NCI-H774 (cell line): ENCODE measurements at places on chromosomes 1 and 21.
A peak's percentile ranks its signal among the peaks of the same experiment; 100 is the strongest.

DNA sequence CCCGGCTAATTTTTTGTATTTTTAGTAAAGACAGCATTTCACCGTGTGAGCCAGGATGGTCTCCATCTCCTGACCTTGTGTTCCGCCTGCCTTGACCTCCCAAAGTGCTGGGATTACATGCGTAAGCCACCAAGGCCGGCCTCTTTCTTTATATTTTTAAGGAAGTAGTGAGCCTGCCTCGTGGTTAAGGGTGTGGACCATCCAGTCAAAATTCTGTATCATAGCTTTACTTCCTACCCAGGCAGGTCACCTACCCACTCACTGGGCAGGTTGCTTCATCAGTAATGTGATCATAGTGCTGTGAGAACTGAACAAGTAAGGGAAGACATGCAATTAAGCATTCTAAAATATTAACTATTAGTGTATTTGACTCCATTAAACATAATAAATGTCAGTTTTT, 8.1 kb upstream of the ACOT7 start:
- no peak for DNase-seq

DNA sequence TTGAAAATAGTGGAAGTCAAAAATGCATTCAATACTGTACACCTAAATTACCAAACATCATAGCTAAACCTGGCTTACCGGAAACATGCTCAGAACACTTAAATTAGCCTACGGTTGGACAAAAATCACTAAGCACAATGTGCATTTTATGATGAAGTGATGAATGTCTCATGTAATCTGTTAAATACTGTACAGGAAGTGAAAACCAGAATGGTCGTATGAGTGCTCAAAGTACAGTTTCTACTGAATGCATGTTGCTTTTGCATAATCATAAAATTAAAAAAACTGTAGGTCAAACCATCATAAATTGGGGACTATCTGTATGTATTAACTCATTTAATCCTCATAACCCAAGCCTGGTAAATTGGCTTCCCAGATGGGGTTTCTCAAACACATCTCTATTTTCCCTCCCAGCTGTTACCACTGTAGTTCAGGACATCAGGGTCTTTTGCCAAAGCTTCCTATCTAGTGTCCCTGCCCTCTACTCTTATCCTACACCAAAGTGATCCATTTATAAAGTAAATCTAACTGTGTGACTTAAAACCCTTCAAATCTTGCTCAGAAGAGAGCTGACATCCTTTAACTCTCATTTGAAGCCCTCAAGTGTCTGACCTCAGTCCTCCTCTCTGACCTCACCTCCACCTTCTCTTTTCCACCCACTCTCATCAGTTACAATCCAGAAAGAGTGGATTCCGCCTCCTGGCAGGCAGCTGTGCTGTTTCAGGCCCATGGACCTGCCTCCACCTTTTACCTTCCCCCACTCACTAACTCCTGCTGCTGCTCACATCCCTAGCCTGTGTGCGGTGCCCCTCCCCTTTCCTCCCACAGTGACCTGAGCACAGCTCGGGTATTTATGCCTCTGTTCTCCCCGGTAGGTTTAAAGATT, 356.4 kb upstream of the ST6GALNAC5 start:
- peak; percentile 20 for DNase-seq

DNA sequence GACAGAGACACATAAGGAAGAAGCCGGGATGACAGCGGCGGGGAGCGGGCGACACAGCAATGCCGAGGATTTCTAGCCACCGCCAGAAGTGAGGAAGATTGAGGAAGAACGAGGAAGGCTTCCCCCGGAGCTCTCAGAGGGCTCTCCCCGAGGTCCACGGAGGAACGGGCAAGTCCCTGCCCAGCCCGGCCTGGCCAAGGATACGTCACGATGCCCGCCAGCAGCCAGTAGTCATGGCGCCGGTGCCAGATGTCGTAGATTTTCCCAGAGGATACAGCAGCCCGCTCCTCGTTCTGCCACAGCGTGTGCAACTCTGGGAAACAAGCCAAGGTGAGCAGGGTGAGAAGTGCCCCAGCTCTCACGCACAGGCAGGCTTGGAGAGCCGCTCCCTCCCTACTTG, 65.9 kb downstream of the KCNAB2 start:
- peak; percentile 37 for DNase-seq

DNA sequence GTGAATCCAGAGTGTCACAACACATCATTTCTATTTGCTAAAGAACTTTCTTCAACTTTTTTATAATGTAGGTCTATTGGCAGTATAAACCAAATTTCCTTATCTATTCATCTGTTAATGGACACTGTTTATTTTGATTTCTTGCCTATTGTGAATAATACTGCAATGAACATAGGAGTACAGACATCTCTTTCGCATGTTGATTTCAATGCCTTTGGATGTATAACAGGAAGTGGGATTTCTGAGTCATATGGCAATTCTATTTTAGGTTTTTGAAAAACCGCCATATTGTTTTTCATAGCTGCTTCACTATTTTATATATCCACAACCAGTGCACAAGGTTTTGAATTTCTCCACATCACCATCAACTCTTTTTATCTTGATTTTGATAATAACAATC, 198.7 kb downstream of the KCNT2 start:
- DNase-seq, result no peak

GRCh38 chr1:201666645-201667044, 127.7 kb downstream of the NAV1 start:
- no peak for DNase-seq

DNA sequence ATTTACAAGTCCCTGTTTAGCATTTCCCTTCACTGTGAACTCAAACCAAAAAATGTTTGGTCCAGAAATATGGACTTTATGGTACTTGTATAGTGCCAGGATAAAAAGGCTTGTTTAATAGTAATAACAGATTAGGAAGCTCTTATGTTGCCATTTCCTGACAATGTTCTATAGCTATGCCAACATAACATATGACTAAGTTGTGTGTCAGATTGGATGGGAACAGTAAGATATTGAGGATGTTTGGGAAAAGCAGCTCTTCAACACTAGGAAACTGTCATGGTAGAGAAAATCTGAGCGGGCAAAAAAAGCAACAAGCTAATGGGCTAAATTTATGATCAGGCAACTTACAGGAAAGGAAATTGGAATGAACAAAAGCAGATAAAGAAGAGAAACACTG, 287.1 kb upstream of the ADGRL4 start:
- no peak for DNase-seq

GRCh38 chr1:19203440-19203839, 6.6 kb downstream of the UBR4 start:
- no peak for DNase-seq

DNA sequence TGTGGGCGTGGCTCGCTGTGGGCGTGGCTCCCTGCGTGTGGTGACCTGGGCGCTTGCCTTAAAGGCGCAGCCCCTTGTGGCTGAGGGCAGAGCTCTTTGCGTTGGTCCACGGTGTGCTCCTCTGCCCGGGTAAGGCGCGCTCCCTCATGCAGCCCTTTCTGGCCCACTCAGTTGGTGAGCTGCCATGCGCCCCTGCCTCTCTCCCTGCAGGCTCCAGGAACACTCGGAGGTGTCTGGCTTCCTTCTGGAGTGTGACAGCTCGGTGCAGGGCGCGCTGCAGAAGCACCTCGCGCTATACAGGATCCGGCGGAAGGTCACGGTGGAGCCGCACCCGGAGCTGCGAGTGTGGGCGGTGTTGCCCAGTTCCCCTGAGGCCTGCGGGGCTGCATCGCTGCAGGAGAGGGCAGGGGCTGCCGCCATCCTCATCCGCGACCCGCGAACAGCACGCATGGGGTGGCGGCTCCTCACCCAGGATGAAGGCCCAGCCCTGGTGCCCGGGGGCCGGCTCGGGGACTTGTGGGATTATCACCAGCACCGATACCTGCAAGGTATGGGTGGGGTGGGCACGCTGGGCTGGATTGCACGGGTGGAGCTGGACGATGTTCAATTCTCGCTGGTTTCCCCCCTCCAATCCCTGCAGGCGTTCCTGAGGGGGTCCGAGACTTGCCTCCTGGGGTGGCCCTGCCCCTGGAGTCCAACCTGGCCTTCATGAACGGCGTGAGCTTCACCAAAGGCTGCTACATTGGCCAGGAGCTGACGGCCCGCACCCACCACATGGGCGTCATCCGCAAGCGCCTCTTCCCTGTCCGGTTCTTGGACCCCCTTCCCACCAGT, 9.1 kb downstream of the IBA57 start:
- peak; percentile 18 for DNase-seq

DNA sequence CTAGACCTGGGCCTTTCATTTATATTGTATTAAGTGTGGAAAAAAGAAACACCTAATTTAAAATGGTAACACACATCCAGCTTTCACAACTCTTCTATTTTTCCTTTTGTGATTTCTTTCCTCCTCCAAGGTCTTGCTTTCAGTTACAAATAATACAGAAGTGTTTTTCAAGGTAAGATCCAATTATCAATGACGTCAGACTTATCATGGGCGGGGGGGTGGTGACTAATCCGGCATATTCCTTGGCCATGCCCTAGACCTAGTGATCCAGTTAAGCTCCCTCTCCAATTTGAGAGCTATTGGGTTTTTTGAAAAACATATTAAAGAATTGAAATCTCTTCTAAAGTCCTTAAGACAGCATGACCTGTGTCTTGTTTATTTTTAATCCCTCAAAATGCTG, 669.9 kb upstream of the NR5A2 start:
- no peak for DNase-seq

GRCh38 chr21:42298237-42298636, 17.0 kb downstream of the TFF3 start:
- no peak for DNase-seq

GRCh38 chr1:29793101-29793546, 556.8 kb downstream of the PTPRU start:
- peak; percentile 50 for DNase-seq

DNA sequence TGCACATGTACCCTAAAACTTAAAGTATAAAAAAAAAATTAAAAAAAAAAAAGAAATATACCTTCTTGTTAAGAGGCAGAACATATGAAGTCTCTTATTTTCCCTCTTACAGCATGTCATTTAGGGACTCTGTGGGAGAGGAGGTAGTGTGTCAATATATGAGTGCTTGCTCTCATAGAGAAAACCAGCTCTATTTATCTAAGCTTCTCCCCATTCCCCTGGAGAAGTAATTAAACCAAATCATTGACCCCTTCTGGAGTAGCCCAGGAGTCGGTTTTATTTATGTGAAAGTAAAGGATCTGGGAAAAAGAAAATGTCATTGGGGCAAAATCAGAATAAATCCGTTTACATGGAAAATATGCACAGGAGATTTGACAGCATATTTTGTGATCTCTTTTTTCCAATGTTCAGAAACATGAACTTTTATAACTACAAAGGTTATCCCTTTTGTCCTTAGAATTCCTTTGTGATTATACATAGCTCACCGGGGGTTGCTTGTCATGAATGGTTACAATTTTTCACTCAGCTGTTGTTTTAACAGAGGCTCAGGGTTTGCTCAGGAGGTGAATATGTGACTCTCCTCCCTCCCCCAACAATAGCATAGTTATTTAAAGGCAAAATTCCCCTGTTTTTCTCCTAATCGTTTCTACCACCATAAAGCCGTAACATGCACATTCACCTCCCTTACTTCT, 114.5 kb upstream of the C1orf21 start:
- DNase-seq, result no peak

DNA sequence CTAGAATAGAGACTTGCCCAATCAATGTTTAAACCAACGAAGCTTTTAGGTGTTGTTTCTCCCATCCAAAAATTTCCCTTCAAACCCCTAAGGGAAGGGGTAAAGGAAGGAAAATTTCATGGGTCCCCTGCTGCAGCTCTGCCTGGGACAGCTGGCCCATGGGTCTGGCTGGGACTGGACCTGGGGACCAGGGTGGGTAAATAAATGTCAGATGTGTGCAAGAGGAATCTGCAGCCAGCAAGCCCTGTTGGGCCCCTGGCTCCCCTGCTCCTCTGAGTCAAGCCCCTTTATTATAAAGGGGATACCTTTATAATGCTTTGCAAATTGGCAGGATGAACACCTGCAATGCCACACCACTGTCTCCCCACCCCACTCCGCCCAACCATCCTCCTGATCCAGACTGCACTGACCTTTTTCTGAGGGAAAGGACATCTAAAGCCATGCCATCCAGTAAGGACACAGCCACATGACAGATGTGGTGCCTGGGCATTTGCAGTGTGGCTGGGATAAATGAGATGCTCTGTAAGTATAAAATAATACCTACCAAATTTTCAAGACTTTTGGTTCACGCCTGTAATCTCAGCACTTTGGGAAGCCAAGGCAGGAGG, 1.9 kb upstream of the TMEM125 start:
- no peak for DNase-seq

GRCh38 chr1:231162297-231162969, 575 bp downstream of the TRIM67 start:
- peak; percentile 9 for DNase-seq

DNA sequence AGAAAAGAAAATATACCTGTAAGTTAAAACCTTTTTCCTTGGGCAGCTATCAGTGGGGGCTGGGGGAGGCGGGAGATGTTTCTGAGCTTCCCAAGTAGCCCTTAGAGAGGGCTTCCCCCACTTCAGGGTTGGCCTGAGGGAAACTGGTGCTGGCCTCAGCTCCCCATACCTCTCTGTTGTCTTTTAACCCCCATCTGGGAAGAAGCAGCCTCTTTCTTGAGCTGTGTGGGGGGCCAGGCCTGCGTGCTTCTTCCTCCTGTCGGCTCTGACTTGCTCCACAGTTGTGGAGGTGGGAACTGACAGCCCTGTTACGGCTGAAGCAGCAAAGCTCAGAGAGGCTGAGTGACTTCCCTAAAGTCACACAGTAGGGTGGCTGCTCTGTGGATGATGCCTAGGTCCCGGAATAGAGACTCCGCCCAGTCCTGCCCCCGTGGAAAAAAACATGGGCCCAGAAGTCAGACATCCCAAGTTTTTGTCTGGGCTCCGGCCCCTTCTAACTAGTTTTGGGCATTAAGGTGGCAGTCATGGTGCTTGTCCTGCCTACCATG, 55.2 kb downstream of the ATP5PO start:
- DNase-seq, result no peak
